ENCODE measurements at places on chromosomes 4 and X. TPM values are rescaled to one million over a fixed set of nuclear protein-coding genes. Genes with fewer than 3 reads are reported as not detected.

MAB21L2 gene
- polyA plus RNA-seq: 0.79 TPM

PCDH18 gene
- 36.4 TPM for polyA plus RNA-seq

SORBS2 gene
- polyA plus RNA-seq: 78.5 TPM

RPL34 gene
- polyA plus RNA-seq: 3,556 TPM

SHOX gene
- polyA plus RNA-seq: not detected

CT45A5 gene
- not detected for polyA plus RNA-seq

EMCN gene
- polyA plus RNA-seq: 31.4 TPM

PIGA gene
- 6.5 TPM for polyA plus RNA-seq

GPRASP1 gene
- polyA plus RNA-seq: 2.6 TPM

PAGE2B gene
- not detected for polyA plus RNA-seq

MAOA gene
- polyA plus RNA-seq: 72.1 TPM

RPL39 gene
- polyA plus RNA-seq: 5,541 TPM

MAGEC3 gene
- polyA plus RNA-seq: not detected

CTAG1B gene
- polyA plus RNA-seq: not detected

ASIC5 gene
- polyA plus RNA-seq: not detected

MAML3 gene
- polyA plus RNA-seq: 3.2 TPM

GPR143 gene
- 0.58 TPM for polyA plus RNA-seq

GK gene
- 3.4 TPM for polyA plus RNA-seq

SLC49A3 gene
- polyA plus RNA-seq: 6.5 TPM

FABP2 gene
- polyA plus RNA-seq: 0.22 TPM

BST1 gene
- polyA plus RNA-seq: 15.6 TPM

CT55 gene
- not detected for polyA plus RNA-seq

SYNPO2 gene
- polyA plus RNA-seq: 28.5 TPM

SPANXD gene
- not detected for polyA plus RNA-seq

NPY5R gene
- polyA plus RNA-seq: 1.0 TPM

FAT1 gene
- 21.8 TPM for polyA plus RNA-seq

SPANXN5 gene
- not detected for polyA plus RNA-seq

CPZ gene
- 3.2 TPM for polyA plus RNA-seq

GASK1B gene
- 4.0 TPM for polyA plus RNA-seq

SLC25A43 gene
- polyA plus RNA-seq: 12.8 TPM

IL3RA gene
- 19.0 TPM for polyA plus RNA-seq
